Fibroblast of skin of back (primary cell): ENCODE measurements at places on chromosomes 13 and 19.

DNA sequence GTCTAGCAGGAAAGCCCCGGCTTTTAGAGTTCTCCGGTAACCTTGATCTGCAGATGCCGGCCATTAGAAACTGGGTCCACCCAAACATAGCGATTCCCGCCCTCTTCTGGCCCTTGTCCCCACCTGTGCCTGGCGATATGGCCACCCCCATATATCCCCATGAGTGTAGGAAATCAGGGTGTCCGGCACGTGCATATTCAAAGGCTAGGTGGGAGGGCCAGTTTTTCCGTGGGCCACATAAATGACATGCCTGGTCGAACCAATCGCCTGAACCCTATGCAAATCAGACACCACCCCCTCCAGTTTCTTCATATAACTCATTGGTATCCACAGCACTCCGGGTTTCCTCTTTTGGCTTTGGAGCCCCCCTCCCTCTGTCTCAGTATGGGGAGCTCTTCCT is 37.4 kb downstream of the ERICH4 start:
- no peak for DNase-seq

GRCh38 chr13:83881917-83882605 is at the start of gene SLITRK1:
TSS of gene SLITRK1 (minus strand) at chr13:83882474. CDS start at chr13:83881507, 967 bp downstream.
- peak; percentile 80 for DNase-seq

DNA sequence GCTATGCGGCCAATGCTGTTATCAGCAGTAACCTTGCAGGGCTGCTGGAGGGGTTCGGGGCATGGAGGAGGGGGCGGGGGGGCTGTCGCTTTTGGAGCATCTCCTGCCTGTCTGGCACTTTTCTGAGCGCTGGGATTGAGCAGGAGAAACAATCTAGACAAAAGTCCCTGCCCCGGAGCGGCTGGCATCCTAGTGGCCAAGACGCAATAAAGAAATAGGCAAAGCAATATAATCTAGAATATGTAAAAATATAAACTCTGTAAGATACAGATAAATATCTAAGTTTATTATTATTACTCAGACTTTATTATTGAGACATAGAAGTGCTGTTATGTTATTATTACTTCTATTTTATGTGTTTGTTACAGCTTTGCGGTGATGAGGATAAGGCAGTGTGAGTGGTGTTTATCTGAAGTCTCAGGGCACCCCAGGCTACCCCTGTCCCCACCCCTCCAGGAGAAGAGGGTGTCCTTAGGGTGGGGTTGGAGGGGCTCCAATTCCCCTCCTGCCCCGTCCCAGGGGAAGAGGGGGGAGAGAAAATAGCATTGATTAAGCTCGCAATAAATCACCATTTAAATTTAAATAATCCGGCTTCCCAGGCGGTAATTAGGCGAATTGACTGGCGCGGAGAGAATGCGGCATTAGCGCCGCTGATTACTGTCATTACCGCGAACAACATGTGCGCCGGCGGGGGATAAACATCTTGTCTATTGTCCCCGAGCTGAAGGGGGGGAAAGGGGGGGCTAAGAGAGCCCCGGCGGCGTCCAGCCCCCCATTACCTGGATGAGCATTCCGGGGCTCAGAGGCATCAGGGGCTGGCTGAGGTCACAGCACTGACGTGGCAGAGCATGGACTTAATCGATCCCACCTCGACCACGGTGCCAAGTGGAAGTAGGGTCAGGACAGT is 3.2 kb downstream of the NPAS1 start:
- no peak for DNase-seq

- no peak for DNase-seq
Measured at GRCh38 chr13:78161266-78161665, 242.6 kb upstream of the EDNRB start.

DNA sequence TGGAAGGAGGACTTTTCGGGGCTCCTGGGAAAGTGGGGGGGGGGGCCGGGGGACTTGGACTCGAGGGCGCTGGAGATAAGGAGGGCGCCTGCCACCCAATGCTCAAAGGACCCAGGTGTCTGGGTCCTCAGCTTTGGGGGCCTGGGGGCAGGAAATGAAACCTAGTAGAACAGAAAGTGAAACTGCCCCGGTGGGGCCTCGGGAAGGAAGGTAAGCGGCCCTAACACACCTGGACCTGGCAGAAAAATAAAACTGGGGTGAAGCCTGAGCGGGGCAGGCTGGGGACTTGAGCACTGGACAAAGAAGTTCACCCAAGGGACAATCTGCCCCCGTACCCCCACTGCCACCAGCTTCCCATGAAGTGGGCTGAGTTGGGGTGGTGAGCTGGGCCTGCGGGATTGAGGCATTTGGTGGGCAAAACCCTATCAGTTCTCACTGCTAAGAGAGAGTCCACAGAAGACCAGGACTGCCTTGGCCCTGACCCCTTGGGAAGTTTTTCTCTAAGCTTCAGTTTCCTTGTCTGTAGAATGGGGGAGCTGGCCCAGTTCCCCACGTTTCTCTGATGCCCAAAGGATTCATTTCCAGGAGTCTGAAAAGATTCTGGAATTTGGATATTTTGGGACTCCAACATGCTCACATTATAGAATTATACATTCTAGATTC is 2.3 kb downstream of the PRKD2 start:
- DNase-seq = no peak

DNA sequence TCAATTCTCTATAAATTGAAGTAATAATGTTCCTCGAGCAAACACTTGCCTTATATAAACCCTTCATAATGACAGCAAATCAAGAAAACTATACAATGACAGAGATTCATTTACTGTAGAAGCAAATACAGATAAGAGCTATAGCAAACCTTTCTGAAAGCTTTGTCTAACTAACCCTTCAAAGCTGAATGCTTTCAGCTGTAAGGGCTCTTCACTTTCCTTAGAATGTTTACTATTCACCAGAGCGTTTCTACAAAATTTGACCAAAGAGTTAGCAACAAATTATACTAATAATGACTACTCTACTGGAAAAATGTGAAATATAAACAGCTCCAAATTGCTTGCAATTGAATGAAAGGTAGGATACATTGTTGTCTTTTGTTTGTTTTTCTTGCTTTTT is 218.1 kb downstream of the SLITRK5 start:
- no peak for DNase-seq

DNA sequence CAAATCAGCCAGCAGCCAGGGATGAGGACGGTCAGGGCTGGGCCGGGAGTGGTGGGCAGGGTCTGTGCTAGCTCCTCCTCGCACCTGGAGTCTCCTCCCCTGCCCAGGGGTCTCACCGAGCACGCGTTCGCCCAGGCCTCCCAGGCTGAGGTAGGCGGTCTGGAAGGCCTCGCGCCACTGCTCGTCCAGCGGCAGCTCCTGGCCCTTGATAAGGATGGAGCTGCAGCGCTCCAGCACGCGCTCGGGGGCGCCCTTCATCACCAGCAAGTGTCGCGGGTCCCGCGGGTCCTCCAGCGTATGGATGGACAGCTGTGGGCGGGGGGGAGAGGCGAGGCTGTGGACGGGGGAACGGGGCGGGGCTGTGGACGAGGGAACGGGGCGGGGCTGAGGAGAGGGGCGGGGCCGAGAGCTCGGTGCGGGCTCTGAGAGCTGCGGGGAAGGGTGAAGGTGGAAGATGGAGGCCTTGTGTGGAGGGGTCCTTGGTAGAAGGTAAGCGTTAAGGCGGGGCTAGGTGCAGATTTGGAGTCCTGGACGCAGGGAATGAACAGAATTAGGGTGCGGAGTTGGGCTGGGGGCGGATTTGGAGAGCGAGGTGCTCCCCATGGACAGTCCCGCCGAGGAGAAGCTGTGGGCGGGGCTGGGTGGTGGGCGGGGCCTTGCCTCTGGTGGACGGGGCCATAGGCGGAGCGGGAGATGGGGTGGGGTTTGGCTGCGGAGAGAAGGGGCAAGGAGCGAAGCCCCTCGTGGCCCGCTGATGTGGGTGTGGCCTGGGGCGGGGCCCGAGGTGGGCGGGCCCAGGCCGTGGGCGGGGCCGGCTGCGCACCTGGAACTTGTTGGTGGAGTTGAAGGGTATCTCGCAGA is 5.7 kb downstream of the ATP4A start:
- DNase-seq = peak; percentile 56

- DNase-seq = no peak
Measured at GRCh38 chr19:30864391-30865215, 484.6 kb downstream of the TSHZ3 start.

DNA sequence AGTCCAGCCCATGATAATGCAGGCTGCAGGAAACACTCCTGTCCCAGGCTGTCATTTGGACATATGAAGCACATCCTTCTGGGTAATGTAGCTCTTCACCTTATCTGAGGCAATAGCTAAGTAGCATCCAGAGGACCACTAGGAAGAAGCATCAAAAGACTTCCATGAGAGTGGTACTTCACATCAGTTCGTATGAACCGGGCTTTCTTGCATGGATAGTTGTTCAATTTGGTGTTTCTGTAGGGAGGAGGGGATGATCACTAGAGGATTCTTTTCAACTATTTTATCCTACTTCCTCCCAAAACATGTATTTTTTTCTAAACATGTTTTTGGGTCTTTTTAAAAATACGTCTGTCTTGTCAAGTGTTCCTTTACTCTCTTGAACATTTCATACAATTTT is 12.9 kb downstream of the ZNF302 start:
- no peak for DNase-seq

GRCh38 chr13:32476892-32477291 is 49.0 kb upstream of the N4BP2L1 start:
- DNase-seq = no peak

GRCh38 chr13:62137629-62138405 is 722.2 kb upstream of the PCDH20 start:
- DNase-seq = no peak

DNA sequence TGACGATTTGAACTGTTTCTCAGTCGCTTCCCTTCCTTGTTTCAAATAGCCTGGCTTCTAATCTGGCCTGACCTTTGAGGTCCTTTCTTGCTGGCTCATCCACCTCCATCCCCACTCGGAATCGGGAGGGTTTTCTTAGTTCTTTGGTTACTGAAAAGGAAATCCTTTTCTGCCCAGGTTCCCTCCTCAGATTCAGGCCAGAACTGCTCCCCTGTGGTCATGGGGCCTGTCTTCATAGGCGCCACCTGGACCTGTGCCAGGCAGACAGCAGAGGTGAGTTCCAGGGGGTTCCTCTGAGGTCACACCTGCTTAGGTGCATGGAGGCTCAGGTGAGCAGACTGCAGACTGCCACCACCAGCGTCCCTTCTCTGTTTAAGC is 62.4 kb downstream of the AKAP11 start:
- no peak for DNase-seq

DNA sequence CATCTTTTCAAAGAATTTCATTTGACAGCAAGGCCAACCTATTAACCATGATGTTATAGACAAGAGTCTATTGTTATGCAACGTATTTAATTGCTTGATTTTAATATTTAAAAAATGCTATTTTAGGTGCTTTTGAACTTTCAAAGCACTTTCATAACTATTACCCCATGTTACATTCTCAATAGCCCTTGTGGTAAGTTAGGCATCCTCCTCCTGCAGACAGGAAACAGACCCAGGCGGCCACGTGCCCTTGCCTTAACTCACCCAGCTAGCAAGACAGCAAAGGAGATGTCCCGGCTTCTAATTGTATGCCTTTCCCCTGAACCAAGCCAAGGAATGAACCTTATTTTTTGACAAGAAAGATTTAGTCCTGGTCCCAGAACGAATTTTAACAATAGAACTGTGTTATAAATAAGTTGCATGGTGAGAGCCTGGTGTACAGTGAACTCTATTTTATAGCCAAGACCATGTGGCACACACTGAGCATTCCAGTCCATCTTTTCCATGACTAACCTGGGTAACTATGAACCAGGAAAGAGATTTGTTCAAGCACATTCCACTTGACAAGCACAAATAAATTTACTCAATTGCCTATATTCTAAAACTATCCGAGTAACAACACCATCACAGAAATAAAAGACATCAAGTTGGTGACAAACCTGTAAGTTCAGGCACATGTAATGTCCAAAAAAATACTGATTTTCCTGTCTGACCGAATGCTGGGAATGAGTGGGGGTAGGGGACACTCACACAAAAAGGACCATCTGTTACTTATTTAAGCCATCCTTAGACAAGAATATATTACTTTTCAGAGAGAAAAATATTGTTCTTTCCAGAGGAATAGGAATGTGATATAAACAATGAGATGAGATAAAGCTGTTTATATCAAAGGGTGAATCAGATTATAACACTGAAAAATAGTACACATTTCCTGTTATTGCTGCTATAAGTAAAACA is 163.0 kb downstream of the EFNB2 start:
- peak; percentile 88 for DNase-seq

GRCh38 chr19:46015687-46016425 is 7.0 kb downstream of the PGLYRP1 start:
- no peak for DNase-seq

DNA sequence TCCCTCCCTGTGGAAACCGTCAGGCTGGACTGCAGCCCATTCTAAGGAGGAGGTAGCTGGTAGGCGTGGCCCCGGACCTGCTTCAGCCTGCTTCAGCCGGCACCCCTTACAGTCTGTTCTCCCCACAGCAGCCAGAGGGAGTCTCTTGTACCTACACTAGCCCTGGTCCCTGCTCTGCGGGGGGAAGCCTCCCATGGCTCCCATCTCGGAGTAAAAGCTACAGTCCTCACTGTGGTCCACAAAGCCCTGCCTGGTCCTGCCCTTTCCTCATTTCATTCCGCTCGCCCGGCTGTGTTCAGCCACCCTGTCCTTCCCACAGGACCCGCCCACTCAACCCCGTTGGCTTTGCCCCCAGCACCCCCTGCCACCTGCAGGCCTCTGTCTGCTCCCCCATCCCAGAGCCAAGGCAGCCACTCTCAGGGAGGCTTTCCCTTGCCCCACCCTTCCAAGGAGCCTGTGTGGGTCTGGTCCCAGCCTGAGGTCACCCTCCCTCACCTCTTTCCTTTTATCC is 1.3 kb downstream of the PGLYRP1 start:
- no peak for DNase-seq

DNA sequence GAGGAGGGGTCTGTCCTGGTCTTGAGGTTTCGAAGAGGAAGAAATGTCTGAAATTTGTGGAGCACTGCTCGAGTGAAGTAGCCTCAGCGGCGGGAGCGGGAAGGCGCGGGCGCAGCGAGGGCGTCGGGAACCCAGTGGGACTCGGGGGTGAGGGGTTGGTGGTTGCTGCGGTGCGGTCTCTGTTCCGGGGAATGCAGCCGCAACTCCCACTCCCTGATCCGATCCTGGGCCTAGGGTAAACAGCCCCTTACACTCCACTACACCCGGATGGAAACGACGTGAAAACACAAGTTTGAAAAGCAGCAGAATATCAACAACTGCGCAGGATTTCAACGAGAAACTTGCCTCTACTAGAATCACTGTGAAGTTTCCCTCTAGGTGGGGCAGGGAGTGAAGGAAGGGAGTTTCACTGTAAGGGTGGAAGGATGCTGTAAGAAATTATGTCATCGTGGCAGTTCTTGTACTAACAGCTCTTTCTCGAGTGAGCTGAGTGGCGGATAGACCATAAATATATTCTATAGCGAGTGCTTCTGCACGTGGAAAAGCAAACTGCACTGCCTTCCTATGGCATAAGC is 2.0 kb upstream of the KLF12 start:
- peak; percentile 58 for DNase-seq

- DNase-seq = no peak
Measured at GRCh38 chr13:32932376-32932775, 83.8 kb upstream of the KL start.

- DNase-seq = no peak
Measured at GRCh38 chr13:59133903-59134302, 1029.8 kb downstream of the DIAPH3 start.

DNA sequence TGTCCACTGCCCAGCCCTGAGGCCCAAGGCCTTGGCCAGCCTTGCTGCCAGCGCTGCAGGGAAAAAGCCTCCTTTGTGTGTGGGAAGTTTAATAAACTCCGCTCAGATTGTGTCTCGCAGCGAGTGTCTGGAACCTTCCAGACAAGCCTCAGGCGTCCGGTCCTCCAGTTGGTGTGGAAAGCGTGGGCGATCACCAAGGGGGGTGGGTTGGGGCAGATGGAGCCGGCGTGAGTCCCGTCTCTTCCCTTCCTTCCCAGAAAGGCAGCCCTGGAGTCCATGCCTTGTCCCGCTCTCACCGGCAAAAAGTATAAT is 4.6 kb downstream of the STK11 start:
- no peak for DNase-seq
